HFFc6 (cell line): ENCODE measurements at places on chromosomes 16 and 17. TPM values are rescaled to one million over a fixed set of nuclear protein-coding genes. Genes with fewer than 3 reads are reported as not detected.

DNA sequence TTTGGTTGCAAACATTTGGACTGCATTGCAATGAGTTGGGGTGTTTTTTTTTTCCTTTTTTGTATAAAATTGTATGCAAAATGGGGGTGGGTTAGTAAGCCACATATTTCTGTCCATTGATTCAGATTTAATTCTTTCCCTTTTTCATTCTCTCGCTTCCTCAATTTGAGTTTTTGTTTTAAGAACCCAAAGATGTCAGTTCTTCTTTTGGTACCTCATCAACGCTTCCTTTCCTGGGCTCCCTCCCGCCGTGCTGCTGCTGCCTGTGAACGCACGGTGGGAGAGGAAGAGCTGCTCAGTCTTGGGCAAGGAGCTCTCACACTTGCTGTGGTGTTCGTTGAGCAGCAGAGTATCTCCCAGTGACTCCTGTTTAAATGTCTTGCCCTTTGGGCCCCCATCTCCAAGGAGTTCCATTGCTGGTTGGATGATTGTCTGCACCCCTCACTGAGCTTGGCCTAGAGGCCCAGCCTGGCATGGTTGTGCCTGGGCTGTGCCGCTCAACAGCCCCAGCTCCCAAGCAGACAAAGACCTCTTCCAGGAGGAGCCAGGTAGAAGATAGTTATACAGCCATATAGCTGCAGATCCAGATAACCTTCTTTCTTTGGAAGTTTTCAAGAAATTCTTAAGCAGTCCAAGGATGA lies 13.6 kb downstream of the UBFD1 start:
- no peak for DNase-seq

Gene RPUSD1
- total RNA-seq = 25.0 and 25.9 TPM in 2 replicates

GRCh38 chr17:62052765-62053338 lies 12.2 kb downstream of the MED13 start:
- no peak for DNase-seq

- DNase-seq = no peak
Observed at GRCh38 chr16:50393858-50394802, 25.3 kb upstream of the BRD7 start.

DNA sequence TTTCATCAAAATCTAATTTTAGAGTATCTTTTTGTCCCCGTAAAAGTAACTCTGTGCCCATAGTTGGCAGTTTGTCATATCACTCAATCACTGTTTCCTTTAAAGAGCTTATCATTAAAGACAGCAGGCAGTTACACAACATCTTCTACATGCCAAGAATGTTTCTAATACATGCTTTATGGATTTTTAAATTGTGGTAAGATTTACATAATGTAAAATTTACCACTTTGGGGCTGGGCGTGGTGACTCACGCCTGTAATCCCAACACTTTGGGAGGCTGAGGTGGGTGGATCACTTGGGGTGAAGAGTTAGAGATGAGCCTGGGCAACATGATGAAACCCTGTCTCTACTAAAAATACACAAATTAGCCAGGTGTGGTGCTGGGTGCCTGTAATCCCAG lies 687.2 kb downstream of the WWOX start:
- no peak for DNase-seq

Gene TP53TG3F
- total RNA-seq = not detected in 2 replicates

DNA sequence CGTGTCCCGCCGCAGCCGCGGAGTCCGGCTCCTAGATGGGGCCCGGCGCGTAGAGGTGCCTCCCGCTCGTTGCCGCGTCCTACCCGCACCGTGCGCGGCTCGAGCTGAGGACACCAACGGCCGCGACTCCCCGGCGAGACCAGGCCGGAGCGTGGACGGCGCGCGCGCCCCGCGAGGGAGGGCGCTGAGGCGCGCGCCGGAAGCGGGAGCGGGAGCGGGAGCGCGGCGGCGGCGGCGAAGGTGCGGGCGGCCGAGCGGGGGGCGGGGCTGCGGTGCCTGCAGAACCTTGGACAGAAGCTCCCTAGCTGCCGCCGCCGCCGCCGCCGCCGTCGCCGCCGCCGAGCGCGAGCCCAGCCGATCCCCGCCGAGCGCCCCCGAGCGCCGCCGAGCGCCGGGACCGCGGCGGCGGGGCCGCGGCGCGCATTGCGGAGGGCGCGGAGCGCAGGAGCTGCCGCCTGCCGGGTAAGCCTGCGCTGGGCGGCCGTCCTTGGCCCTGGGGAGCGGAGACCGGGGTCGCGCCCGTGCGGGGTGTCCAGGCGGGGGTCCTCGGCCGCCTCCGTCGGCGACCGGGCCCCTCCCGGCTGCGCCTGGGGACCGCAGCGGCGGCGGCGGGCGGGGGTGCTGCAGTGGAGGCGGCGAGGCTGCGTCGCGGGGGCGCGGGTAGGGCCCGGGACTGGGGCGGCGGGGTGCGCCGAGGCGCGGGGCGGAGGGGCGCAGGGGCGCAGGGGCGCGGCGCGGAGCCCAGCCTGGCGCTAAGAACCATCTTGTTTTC lies at the start of gene CDK5R1:
Gene CDK5R1, plus strand, starts transcription at position 293 of the 772 bp plus-strand sequence. CDS start 628 bp downstream, outside the sequence.
- peak; percentile 58 for DNase-seq

Gene PRR35
- total RNA-seq = not detected in 3 replicates

GRCh38 chr16:30744183-30744582 lies 4.0 kb upstream of the PHKG2 start:
- DNase-seq = no peak

DNA sequence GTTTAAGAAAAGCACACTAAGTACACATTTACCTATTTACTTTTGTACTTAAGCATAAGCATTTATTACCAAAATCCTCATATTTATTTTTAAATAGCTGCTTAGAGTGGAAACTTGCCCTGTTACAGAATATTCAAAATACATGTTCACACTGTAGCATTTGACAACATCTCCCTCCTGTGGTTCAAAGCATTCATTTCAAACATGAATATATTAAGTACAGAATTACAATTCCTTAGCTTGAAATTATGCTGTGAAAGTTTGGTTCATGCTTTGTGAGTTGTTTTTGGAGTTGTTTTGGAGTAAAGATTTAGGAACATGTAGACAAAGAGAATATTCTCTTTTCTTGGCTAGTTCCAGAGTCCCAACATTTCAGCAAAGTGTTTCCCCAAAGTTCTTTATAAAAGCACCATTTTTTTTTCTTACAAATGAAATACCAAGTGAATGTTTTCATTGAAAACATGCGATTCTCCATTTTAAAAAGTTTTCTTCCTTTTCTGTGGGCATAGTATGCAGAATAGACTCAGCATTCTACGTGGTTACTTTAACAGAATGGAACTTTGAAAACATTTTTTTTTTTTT lies 33.2 kb downstream of the TUBD1 start:
- DNase-seq = peak; percentile 65

- no peak for DNase-seq
Observed at GRCh38 chr17:83064732-83065659, 14.4 kb upstream of the METRNL start.

Gene CDH8
- not detected in 3 replicates for total RNA-seq

Gene CCL16
- not detected in 3 replicates for total RNA-seq

- DNase-seq = no peak
Observed at GRCh38 chr17:36214918-36215317, 4.1 kb downstream of the CCL4L2 start.

Gene ZG16
- not detected in 3 replicates for total RNA-seq

Gene TIMP2
- 580 to 657 TPM (median 636 TPM) in 3 replicates for total RNA-seq

Gene DLX4
- not detected in 3 replicates for total RNA-seq

GRCh38 chr16:12460064-12460392 lies 343.7 kb downstream of the CPPED1 start:
- no peak for DNase-seq

DNA sequence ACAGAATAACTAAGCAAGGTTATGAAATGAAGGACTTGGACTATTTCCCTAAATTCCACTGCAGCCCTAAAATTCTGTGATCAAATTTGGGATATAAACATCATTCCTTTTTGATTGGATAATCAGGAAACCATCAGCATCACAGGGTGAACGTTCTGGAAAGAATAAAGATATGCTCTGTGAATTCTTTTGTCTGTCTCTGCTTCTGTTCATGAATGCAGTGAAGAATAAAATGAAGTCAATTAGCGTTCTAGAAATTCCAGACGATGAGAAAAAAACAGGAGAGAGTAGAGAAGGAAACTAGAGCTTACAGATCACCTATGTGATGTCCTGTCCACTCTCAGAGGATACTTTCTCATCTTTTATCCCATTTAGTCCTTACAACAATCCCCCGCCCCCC lies 295.1 kb upstream of the SOX9 start:
- DNase-seq = no peak

GRCh38 chr17:49610883-49611584 lies 35.4 kb downstream of the NXPH3 start:
- DNase-seq = no peak

GRCh38 chr17:43636426-43636825 lies 25.3 kb downstream of the MEOX1 start:
- no peak for DNase-seq

- no peak for DNase-seq
Observed at GRCh38 chr16:28062261-28062846, 1.2 kb downstream of the GSG1L start.

GRCh38 chr16:10892782-10893318 lies 15.8 kb downstream of the CIITA start:
- DNase-seq = no peak

- no peak for DNase-seq
Observed at GRCh38 chr17:71284032-71284755, 836.6 kb upstream of the SOX9 start.

- no peak for DNase-seq
Observed at GRCh38 chr17:62727916-62728672, 80.0 kb downstream of the MARCHF10 start.
